Uterus (tissue), 4 donors: ENCODE measurements at places on chromosomes 13 and 19.

DNA sequence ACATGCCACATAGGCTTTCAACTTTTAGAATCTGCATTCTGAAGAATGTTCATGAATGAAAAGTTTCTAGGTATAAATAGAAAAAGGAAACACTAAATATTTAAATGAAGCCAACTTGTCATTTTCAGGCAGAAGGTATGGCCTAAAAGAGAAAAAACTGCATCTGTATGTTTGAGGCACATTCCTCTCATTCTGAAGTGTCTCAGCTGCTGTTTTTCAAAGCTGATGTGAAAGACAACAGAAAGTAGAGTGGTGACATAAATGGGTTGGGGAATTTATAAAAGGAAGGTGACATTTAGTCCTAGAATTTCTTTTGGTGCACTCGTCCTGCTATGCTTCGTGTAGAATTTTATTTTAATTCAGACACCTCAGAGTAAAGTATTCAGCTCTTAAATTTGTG lies 539.6 kb upstream of the SLITRK5 start:
- no peak overlapping the region for H3K27ac ChIP-seq
- no peaks in the 10 kb centered on the region for H3K4me1 ChIP-seq
- no peak for DNase-seq
- no peaks in the 10 kb centered on the region for H3K36me3 ChIP-seq
- no peak overlapping the region for H3K4me3 ChIP-seq
- no peaks in the 10 kb centered on the region for H3K27me3 ChIP-seq

- no peak overlapping the region for H3K27ac ChIP-seq
- H3K4me1 ChIP-seq = no peaks in the 10 kb centered on the region
- no peaks in the 10 kb centered on the region for H3K36me3 ChIP-seq
- no peak overlapping the region for H3K4me3 ChIP-seq
- DNase-seq = no peak
- no peaks in the 10 kb centered on the region for H3K27me3 ChIP-seq
These were observed 385.8 kb downstream of the KCNRG start for GRCh38 chr13:50401049-50401505.

GRCh38 chr19:46155237-46155636 lies 7.2 kb downstream of the IGFL2 start:
- H3K4me3 ChIP-seq = no peak overlapping the region
- no peaks in the 10 kb centered on the region for H3K27me3 ChIP-seq
- DNase-seq = no peak

- H3K27ac ChIP-seq = peak overlapping the region; percentile 90
- H3K4me3 ChIP-seq = peak overlapping the region; percentile 99
- peaks cover 10% of the 10 kb centered on the region for H3K4me1 ChIP-seq
- no peaks in the 10 kb centered on the region for H3K36me3 ChIP-seq
- no peaks in the 10 kb centered on the region for H3K27me3 ChIP-seq
These were observed 924 bp downstream of the TRAPPC5 start for GRCh38 chr19:7681340-7682174.

DNA sequence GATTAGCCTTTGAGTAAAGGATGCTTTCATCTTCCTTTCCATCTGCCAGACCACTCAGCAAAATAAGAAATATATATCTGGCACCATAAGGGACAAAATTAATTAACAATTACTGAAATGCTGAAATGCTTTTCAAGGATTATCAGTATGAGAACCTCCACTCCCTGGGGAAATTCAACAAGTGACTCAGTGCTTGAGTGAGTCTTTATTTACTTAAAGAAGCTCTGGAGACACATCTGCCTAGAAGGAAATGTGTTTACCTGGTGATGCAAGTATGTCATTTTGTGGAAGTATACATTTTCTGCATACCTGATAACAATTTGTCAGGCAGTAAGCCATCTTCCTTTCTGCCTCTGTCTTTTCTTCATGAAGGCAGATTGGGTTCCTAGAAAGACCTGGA lies 23.4 kb downstream of the ZNF560 start:
- H3K4me1 ChIP-seq = no peaks in the 10 kb centered on the region
- H3K4me3 ChIP-seq = no peak overlapping the region
- no peak overlapping the region for H3K27ac ChIP-seq
- H3K36me3 ChIP-seq = no peaks in the 10 kb centered on the region

DNA sequence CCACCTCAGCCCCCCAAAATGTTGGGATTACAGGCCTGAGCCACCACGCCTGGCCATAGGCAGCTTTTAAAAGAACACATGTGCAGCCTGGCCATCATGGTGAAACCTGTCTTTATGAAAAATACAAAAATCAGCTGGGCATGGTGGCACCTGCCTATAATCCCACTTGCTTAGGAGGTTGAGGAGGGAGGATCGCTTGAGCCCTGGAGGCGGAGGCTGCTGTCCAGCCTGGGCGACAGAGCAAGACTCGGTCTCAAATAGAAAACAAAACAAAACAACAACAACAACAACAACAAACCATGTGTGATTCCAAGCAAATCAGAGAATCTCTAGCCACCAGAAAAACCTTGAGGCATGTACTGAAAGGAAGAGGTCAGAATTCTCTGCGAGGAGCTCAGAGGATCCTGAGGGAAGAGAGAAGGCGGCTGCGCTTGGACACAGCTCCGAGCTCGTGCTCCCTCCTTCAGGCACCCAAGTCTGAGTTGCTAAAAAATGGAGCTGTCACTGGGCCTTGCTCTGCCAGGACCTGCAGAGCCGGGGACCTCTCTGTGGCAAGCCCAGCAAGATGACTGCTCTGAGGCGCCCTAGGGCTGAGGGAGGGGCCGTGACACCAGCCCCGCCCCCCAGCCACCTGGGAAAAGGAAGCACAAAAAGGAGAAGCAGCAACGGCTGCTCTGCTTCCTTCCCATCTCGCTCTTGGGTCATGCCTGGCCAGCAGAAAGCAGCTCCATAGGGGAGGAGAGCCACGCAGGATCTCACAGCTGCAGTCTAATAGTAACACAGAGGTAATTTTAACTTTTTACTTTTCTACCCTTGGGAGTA lies at the start of gene ARL11:
ARL11 (plus strand) TSS at position 677 of the 822 bp plus-strand sequence. CDS start 1,941 bp downstream, outside the sequence.
- no peak for DNase-seq
- H3K4me1 ChIP-seq = no peaks in the 10 kb centered on the region
- H3K36me3 ChIP-seq = no peaks in the 10 kb centered on the region
- no peak within 1 kb of the TSS for H3K4me3 ChIP-seq
- no peak within 1 kb of the TSS for H3K27ac ChIP-seq

GRCh38 chr13:92103689-92104153 lies 705.3 kb downstream of the GPC5 start:
- no peak for DNase-seq
- no peak overlapping the region for H3K27ac ChIP-seq
- no peaks in the 10 kb centered on the region for H3K4me1 ChIP-seq
- no peaks in the 10 kb centered on the region for H3K27me3 ChIP-seq
- H3K4me3 ChIP-seq = no peak overlapping the region
- H3K36me3 ChIP-seq = no peaks in the 10 kb centered on the region
